ENCODE measurements at places on chromosomes 12 and 14.

DNA sequence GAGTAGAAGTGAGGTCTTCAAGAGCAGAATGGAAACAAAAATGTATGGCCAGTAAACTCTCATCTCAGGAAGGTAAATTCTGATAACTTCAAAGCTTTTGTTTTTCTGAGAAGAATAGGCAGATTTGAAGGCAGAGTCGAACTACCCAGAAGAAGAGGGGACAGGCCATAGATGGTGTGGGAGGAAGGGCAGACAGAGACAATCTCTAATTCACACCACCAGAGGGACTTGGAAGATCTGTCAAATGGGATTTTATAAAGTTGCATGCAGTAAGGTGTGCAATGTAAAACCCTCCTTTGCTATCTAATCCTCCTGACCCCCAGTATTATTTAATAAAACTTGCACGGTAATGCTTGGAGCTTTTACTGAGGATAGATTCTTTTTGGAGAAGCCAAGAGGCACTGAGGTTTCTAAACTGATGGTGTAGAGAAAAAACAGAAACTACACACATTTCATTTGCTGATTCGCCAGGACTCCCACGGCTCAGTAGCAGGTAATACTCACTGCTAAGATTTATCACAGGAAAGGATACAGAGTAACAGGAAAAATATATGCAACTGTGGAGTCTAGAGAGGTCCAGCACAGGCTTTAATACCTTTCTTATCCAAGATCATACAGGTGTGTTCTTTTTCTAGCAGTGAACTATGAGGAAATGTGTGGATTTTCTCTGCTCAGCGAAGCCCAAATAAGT is 18.3 kb downstream of the SLC38A2 start:
- no peak for DNase-seq

GRCh38 chr12:32080435-32080834 is 26.2 kb upstream of the BICD1 start:
- no peak for DNase-seq

- DNase-seq: no peak
These were observed 852 bp downstream of the COX16 start for GRCh38 chr14:70358631-70359030.

- no peak for DNase-seq
These were observed 365.9 kb upstream of the NOVA1 start for GRCh38 chr14:26963711-26964110.

DNA sequence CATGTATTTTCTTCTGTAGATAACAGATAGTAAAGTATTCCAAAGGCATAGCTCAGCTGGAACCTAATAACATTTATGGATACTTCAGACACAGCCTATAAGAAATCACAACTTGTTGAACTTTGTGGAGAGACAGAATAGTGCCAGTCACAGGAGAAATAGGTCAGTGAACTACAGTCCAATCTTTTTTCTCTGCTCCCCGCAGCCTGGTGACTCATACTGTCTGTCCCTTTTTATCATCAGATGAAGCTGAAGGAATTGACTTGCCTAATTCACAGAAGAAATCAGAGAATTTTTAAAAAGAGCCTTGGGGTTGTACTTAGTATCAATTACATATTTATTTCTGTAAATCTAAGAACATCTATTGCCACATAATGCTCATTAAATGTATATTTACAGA is 222.3 kb downstream of the ALG10 start:
- no peak for DNase-seq

- no peak for DNase-seq
These were observed 7.3 kb downstream of the HOXC5 start for GRCh38 chr12:54040148-54040494.

DNA sequence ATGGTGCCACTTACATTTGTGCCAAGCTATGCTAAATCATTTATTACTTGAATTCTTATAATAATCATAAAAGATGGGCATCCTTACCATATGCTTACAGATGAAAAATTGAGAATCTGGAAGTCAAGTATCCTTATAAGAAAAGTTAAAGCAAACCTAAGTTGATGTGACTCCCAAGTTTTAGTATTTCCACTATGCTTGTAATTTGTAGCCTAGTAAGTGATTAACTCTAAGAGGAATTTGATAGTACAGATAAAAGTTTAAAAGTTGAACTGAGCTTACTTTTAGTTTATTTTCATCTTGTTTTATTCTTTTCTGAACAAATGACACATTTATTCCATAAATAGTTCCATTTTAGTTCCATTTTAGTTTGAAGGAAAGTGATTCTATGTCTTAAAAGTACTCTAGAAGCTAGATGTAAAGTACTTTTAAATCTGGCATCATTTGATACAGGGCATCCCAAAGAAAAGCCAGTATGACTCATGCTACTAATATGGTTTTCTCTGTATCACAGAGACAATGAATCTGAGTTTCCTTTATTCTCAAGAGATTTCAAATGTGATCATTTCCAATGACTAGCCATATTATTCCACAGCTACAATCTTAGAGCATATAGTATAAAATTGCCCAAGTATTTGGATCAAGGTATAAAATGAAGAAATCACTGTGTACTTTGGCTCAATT is 596.0 kb downstream of the SLC16A7 start:
- no peak for DNase-seq

GRCh38 chr14:101834800-101835547 is 73.5 kb downstream of the PPP2R5C start:
- no peak for DNase-seq

- no peak for DNase-seq
These were observed 1558.5 kb upstream of the TMEM132C start for GRCh38 chr12:126708492-126708896.

DNA sequence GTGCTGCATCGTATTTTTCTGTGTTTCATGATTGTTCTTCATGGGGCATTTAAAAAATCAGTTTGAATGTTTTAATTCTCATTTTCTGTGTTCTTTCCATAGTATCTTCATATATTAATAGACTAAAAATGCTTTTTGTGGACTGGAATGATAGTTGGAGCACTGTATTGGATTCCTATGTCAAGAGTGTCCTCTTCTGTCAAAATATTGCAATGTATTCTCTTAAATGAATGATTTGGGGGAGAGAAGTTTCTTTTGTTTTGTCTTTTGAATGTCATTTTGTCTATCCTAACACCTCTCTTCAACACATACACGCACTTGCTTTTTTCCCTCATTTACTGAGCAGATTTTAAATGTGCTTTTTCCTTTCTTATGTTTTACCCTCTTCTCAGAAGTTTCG is 4.7 kb upstream of the EIF2S3B start:
- DNase-seq: no peak

- DNase-seq: no peak
These were observed 104.7 kb downstream of the ZNF664 start for GRCh38 chr12:124077701-124078100.

DNA sequence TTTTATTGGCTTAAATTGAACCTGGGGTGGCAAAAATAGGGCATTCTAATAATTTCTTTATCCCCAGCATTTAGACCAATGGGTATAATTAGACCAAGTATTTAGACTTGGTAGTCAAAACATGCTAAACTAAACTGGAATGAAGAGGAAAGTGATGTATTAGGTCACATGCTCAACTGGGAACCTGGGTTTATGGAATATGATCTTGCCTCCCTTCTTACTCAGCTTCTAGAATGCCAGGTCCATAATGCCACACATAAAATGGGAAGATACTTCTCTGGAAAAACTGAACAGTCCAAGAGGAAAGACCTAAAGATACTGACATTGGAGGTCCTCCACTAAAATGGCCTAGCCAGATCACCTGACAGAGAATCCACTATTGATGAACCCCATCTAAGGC is 6.2 kb upstream of the BIN2 start:
- DNase-seq: no peak

- peak; percentile 24 for DNase-seq
These were observed 60.6 kb downstream of the SLC25A47 start for GRCh38 chr14:100383727-100384158.

- no peak for DNase-seq
These were observed 24.6 kb downstream of the RFLNA start for GRCh38 chr12:124319368-124320050.

- DNase-seq: no peak
These were observed 14.4 kb upstream of the MLXIP start for GRCh38 chr12:122064025-122064777.

DNA sequence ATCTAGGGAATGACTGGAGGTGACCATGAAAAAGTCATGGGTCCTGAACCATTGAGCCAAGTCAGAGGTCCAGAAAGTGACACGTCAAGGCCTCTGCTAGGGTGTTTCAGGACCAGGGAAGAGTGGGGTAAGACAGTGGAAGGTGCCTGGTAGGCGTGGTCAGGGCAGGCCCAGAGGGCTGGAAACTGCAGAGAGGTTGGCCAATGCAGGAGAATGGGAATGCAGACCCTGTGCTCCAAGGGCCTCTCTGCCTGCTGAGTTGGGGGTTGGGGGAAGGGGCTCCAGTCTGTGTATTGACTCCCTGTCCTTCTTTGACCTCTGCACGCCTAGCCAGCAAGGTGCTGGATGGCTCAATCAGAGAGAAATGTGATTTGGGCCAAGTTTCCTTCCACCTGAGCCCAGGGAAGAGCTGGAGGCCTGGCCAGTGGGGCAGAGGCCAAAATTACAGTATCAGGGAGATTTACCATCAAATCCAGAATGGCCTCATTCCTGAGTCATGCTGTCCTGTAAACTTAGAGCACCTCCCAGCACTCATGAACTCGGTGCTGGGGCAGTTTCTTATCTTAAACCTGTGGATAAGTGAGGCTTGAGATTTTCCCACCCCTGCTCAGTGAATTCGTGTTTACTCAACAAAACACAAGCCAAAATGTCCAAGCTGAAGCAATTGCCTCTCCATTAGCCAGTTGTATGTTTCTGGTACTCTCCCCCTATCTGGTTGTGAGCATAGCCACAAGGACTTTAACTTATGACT is 24.4 kb downstream of the IRF2BPL start:
- DNase-seq: no peak

GRCh38 chr12:18261273-18261672 is at the start of gene PIK3C2G:
PIK3C2G (plus strand) TSS chr12:18261518; CDS start chr12:18282082, 20,564 bp downstream.
- no peak for DNase-seq

DNA sequence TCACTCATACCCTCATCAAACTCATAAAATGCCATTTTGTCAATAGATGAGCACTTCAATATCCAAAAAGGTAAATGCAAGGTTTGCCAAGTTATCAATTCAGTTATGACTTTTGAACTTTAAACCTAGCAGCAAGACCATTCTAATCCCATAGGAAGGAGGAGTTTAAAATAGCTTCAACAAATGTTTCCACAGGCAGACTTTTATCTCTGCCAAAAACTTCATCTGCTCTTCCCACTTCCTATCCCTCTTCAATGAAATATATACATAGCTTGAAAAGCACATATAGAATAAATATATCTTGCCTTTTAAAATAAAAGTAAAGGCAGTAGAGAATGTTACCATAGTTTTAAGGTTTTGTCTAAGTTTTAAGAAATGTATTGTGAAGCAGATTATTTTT is 1749.1 kb upstream of the SEL1L start:
- no peak for DNase-seq

DNA sequence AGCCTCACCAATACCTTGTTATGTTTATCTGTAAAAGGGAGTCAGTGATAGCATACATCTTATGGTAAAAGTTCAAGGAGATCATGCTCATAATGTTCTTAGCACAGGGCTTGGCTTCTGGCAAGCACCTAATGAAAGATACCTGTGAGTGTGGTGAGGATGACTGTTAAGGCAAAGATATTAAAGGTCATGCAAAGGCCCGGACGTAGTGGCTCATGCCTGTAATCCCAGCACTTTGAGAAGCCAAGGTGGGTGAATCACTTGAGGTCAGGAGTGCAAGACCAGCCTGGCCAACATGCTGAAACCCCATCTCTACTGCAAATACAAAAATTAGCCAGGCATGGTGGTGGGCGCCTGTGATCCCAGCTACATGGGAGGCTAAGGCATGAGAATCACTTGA is 425.9 kb upstream of the TBX3 start:
- DNase-seq: no peak

GRCh38 chr12:50088577-50089335 is 3.6 kb downstream of the SMARCD1 start:
- DNase-seq: peak; percentile 15

DNA sequence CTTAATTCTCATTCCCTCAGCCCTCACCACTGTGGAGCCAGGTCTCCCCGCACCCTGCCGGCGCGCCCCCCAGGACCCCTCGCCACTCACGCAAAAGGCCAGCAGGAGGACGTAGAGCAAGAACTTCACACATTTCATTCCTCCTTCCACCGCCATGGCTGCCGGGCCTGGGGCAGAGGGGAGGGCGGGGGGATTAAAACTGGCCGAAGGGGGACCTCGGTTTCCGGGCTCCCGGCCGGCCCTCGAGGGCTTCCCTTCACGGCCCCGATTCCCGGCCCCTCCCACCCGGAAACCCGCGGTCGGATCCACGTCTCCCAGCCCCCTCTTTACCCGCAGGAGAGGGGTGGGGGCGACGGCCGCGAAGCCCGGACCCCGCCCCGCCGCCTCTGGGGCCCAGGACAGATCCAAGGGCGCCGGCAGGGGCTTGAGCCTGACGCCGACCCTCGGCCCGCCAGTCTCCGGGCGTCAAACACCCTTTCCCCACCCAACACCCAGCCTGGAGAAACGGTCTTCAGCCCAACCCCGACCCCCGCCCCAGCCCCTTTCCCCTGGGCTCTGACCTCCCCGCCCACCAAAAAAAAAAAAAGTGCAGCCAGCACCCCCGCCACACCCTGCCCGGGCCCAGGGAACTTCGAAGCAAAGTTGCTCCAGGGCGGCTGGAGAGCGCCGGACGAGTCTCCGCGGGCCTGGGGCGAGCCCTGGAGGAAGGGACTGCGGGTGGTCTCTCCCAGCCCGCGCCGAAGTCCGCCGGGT is 447 bp downstream of the CD63 start:
- DNase-seq: no peak

All from activated CD4-positive, CD25-positive, alpha-beta regulatory T cell (primary cell).